ENCODE measurements at places on chromosomes 3 and 15.

DNA sequence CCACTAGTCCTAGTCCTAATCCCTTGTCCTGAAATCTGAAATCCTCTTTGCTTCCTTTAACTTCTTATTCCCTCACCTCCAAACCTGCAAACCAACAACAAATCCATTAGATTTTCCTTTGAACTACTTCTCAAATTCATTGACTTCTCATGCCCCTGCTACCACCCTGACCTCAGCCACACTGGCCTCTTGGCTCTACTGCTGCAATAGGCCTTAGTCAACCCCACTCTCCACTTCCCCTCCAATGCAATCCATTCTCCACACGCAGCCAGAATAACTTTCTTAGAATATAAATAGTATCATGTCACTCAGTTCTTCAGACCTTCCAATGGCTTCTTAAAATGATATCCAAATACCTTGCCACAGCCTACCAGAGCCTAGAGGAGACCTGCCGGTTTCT is 131.1 kb upstream of the GADL1 start:
- DNase-seq, result no peak

DNA sequence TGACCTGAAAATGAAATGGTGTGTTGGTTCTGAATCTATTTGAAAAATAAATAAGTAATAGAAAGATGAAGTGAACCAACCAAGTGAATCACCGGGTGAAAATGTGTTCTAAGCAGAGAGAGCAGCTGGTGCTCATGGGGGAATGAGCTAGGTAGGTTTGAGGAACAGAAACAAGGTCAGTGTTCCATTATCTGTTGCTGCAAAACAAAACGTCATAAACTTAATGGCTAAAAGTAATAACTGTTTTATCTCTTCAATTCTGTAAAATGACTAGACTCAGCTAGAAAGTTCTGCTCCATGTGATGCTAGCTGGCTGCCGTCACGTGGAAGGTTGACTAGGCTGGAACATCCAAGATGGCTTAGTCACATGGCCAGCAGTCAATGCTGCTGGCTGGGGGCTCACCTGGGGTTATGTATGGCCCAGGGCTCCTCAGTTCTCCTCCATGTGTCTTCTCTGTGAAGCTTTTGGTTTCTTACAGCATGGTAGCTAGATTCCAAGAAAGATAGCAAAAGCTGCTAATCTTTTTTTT is 13.3 kb upstream of the SH3BP5 start:
- no peak for DNase-seq

DNA sequence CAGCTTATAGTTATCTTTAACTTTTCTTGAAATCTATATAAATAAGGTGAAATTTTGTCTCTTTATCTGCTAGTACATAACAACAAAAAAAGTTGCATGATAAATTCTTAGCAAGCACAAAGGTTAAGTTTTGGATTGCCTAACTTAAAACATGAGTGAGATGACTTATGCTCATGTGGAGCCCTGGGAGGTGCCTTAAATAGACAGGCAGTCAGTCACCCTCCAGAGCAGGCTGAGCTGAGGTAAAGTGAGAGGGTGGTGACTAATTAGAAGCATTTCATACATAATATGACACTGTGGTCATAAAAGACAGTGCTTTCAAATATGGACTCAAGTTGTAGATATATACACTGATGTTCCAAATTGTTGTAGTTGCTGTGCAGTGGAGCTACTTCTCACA is 14.6 kb upstream of the MME start:
- peak; percentile 48 for DNase-seq

- no peak for DNase-seq
Observed at GRCh38 chr3:43288366-43288765, 2.0 kb downstream of the SNRK start.

GRCh38 chr3:49912881-49913281 is 9.2 kb upstream of the MST1R start:
- no peak for DNase-seq

GRCh38 chr3:190443257-190443656 is 6.4 kb downstream of the TMEM207 start:
- no peak for DNase-seq

GRCh38 chr15:71212146-71212545 is 96.9 kb downstream of the THSD4 start:
- DNase-seq, result no peak

DNA sequence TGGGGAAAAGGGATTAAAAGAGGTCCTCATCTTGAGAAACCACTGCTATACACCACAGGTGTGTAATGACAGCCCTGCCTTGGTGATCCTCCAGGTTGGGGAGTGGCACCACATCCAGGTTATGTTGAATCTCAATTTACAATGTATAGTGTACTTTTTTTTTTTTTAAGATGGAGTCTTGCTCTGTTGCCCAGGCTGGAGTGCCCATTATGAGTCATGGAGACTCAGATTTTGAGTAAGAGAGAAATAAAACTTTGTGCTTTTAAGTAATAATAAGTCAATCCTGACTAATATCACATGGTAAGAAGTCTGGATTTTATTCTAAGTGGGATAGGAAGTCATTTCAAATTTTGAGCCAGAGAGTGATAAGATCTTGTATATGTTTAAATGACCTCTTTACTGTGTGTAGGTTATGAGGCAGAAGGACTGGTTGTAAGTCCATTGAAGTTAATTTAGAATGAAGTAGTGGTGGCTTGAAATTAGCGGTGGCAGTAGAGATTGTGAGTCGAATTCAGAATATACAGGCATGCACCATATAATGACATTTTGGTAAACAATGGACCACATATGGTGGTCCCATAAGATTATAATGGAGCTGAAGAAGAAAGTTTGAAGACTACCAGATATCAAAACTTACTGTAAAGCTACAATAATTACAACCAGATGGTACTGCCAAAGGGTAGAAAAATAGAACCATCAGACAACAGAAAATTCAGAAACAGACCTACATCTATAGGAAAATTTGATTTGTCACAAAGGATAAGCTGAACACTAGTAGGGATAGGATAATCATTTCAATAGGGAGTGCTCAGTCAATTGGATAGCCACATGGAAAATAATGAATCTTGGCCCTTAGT is 20.7 kb downstream of the POPDC2 start:
- no peak for DNase-seq
